ENCODE measurements at places on chromosomes 2 and 18.

GRCh38 chr2:232563580-232563979 is 13.1 kb downstream of the EIF4E2 start:
- no peak for DNase-seq

- peak; percentile 88 for DNase-seq
These were observed 132.6 kb downstream of the ACTR3 start for GRCh38 chr2:114022360-114023085.

- DNase-seq = no peak
These were observed 236.8 kb downstream of the DYSF start for GRCh38 chr2:71689968-71690834.

DNA sequence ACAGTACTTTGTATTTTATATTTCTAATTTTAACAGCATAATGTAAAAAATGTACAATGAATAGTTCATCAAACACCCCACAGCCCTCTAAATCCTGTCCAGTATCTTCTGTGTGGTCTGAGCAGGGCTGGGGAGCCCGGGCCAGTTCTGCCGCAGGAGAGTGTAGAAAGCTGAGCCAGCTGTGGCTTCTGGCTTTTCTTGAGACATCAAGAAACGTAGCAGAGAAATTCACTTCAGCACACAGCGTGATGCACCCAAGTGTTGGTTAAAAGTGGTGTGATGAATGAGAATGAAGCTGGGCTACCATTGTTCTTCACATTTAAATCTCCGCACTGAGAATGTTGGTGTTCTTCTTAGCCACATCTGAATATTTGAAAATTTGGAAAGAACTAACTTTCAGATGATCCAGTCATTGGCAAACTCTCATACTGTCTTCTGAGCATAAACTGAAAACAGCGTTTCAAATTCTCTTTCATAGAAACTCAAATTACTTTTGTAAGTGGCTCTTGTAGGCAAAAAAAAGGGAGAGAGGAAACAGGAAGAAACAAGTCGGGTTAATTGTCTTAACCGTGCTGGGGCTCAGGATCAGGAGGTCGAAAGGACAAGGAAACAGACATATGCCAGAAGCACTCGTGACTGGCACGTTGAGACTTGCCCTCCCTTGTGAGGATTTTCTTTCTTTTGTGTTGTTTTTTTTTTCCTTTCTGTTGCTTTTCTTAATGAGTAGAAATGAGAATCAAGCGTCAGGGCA is 23.4 kb upstream of the TMEM87B start:
- no peak for DNase-seq

GRCh38 chr2:190129421-190130199 is 67.1 kb upstream of the MSTN start:
- DNase-seq = no peak

GRCh38 chr2:190352668-190353536 is 9.5 kb downstream of the INPP1 start:
- no peak for DNase-seq

GRCh38 chr2:204365811-204366210 is 179.5 kb upstream of the PARD3B start:
- DNase-seq = no peak

DNA sequence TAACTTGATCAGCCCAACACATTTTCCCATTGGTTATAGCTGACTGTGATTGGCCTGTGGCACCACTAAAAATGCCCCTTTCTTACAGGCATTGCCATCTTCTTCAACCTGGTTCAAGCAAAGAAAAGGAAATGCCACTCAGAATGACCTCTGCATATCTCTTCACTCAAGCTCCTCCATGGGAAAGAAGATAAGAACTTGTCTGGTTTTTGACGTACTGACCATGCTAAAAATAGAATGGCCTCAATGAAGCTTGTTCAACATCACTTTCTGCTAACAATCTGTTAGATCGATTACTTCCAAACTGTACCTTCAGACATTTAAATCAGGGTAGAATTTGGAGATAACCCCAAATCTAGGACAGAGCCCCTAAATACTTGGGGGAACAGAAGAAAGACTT is 109.5 kb downstream of the CABYR start:
- DNase-seq = no peak

DNA sequence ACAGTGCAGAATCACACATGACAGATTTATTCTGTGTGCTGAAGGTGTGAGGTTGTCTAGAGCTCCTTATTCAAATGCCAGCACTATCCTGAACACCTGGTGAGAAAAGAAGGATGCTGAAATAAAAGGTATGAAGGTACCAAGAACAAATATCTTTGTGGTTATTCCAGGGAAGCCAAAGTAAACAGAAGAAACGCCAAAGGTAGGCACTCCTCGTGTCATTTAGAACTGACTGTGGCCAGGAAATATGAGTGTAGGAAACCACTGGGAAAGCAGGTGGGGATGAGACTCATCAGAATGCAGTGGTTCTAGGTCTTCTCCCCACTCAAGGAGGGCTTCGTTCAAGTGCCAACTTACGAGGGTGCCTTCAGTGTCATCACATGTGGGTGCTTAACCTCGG is 80.8 kb downstream of the KIF5C start:
- no peak for DNase-seq

- no peak for DNase-seq
These were observed 146.9 kb upstream of the STON1 start for GRCh38 chr2:48383036-48383435.

- peak; percentile 28 for DNase-seq
These were observed 7.1 kb downstream of the NEURL3 start for GRCh38 chr2:96498021-96498431.

DNA sequence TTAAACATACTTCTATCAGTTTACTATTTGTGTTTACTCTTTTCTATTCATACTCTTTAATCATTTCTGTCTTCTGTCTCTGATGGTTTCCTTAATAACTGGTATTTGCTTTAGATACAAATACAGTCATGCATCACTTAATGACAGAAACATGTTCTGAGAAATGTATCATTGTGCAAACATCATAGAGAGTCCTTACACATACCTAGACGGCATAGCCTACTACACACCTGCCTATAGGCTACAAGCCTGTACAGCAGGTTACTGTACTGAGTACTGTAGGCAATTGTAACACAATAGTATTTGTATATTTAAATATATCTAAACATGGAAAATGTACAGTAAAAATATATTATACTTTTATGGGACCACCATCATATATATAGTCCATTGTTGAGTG is 36.3 kb downstream of the VSNL1 start:
- DNase-seq = no peak

- DNase-seq = no peak
These were observed 318.7 kb downstream of the CELF4 start for GRCh38 chr18:37246779-37247340.

DNA sequence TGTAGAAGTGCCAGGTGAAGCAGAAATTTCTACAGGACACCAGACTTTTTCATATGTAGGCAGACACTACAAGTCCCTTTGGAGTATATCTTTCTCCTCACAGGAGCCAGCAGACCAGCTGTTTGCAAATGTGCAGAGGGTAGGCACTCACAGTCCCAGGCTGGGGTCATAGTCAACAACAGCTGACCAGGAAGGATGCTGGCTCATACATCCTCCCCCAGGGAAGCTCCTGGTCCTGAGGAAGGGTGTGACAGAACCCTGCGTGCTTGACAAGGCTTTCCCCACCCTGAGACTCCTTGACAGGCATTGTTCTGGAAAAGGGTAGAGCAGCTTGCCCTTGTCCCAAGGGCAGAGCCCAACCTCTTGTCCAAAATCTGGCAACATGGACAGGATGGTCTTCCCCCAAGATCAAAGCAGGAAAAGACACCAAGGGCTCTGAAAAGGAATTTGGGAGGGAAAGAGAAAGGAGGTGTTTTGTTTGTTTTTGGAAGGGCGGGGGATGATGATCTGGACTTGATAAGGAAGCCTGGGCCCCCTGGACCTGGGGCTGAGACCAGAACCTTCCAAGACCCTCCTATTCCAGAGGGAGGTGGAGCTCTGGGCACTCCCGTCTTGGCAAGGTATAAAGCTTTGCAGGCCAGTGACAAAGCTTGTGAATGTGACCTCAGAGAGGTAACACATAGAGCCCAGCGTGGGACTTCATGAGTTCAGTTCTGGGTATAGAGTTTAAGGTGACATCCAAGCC is 87.1 kb downstream of the GFPT1 start:
- no peak for DNase-seq

GRCh38 chr18:68740966-68741365 is 26.1 kb upstream of the TMX3 start:
- DNase-seq = no peak

DNA sequence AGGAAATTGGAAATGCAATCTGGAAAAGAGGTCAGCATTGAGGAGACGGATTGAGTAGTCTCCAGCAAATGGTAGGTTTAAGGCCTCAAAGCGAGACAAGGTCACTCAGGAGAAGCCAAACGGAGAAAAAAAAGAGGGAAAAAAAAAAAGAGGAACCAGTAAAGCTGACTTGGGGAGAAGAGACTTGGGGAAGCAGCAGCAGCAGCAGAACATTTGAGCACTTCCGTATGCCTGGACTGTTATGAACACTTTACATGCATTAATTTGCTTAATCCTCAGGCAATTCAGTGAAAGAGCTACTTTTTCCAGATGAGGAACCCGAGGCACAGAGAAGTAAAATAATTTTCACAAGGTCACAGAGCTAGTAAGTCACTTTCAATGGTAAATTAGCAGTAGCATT is 81.3 kb downstream of the OSBPL6 start:
- DNase-seq = no peak

DNA sequence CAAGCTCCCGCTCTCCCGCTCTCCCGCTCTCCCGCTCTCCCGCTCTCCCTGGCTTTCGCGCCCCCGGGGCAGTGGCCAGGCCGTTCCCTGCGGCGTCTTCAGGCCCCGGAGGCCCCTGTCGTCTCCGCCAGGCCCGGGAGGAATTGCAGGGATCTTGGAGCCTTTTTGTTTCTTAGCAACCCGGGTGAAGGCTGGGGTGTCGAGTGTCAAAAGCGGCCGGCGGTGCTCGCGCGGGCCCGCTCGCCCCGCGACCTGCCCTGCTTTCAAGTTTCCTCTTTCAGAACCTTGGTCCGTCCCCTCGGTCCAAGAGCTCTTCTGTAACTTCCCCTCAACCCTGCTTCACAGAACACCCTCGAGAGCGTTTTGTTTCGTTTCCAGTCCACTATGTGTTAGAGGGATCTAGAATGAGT is 1.4 kb downstream of the RNF138 start:
- DNase-seq = peak; percentile 71

DNA sequence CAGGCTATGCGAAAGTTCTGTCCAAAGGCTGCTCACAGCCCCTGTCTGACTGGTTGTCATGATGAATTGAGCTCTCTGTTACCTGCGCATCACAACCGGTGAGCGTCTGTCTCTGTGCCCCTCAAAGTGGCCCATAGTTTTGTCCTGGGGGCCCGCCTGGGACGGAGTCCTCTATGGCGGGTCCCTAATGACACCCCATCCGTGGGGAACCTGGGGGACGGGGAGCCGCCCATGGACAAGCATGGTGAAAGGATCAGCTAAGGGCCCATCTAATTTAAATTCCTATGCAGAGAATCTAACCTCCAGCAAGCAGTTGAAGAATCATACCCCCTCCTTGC is 473 bp downstream of the ELMOD3 start:
- no peak for DNase-seq

DNA sequence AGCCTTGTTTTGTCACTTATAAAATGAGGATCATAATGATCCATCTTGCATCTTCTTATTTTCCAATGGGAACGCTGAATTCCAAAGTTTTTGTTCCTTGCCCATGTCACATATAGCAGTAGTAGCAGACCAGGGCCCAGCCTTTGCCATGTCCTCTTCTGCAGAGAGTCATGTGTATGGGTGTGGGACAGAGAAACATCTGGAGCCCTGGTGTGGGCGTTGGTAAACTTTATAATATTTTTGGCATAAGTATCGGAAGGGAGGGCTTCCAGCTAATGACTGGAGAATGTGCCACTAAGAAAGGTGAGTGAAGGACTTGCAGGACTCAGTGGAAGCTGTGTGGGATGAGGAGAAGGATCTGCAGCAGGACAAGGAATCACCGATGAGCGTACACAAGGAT is 157.2 kb downstream of the NCKAP5 start:
- no peak for DNase-seq

- no peak for DNase-seq
These were observed 152.3 kb downstream of the MYO5B start for GRCh38 chr18:50042611-50043010.

DNA sequence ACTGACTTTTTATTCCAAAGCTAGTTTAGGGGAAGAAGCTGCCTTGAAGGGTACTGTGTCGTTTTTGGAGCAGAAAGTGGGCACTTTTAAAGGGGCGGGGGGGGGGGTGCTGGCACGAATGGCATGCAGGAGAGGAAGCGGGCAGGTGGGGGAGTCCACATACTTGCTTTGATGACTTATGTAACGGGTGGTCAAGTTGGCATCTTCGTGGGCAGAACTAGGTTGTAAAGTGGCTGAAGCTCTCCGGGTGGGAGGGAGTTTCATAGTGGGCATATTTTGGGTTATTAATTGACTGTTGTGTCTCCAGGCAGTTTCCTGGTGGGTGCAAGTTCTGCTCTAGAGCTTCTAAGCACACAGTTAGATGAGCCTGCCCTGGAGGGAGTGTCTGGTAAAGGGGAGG is 19.9 kb downstream of the PCARE start:
- no peak for DNase-seq

DNA sequence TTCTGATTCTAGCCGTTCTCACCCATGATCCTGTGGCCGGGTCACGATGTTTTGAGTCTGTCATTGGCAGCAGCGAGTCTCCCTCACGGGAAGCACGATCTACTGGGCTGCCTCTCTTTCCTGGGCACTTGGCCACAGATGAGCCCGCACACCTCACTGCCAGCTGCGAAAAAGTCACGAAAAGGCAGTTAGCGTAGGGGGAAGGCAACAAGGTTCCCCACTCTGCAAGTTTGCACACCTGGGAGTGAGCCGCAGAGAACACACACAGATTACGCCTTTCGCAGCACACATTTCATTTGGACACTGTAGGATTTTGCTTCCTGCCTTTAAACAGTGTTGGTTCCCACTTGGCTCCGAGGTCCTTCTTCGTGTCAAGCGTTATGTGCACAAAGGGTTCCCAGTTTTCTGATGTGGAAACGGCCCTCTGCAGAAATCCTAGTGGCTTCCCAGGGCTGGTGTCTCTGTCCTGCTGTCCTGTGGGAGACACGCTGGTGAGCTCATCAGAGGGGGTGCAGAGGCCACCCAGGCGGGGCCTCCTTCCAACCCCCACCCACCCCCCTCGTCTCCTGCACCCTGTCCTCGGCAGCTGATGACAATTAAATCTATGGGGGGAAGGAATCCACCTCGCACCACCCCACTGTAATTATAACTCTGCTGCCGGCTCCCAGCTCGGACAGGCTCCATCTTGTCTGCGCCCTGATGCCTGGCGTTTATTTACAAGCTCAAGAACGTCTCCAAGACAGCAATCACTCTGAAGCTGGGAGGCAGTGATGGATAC is 157.3 kb upstream of the SALL3 start:
- DNase-seq = no peak

DNA sequence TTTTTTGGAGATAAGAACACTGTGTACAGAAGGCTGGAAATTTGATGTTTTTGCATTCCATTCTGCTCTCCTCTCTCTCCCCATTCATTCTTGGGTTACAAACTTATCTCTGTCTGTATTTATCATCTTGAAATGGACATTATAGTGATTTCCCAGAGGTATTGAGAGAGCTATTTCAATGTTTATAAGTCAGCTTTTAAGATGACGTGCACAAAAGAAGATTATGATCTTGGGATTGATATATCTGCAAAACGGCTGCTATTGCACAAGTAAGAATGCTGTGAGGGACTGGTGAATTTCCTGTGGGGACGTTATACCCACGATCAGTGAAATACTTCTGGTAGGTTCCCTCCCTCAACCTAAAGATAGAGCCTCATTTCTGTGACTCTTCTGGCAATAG is 61.0 kb upstream of the DTNA start:
- DNase-seq = no peak

- peak; percentile 66 for DNase-seq
These were observed 858.5 kb upstream of the PIK3C3 start for GRCh38 chr18:41096504-41096903.

- DNase-seq = peak; percentile 90
These were observed 86.7 kb upstream of the B3GNT7 start for GRCh38 chr2:231308631-231309428.
